A549 treated with GW870086 at 1 μM for 4 hours (cell line): ENCODE measurements at places on chromosomes 13 and 19. TPM values are rescaled to one million over a fixed set of nuclear protein-coding genes. Genes with fewer than 3 reads are reported as not detected.

EIF3K gene
- total RNA-seq: 684 to 1,048 TPM (median 735 TPM) in 5 replicates

TYROBP gene
- not detected in 5 replicates for total RNA-seq

BCAM gene
- 64.5 to 83.6 TPM (median 79.2 TPM) in 5 replicates for total RNA-seq

MYH14 gene
- total RNA-seq: 4.4 to 7.0 TPM (median 6.4 TPM) in 5 replicates

ZNF829 gene
- total RNA-seq: 0.23 to 0.57 TPM (median 0.37 TPM) in 5 replicates

PCDH9 gene
- 5.5 to 7.3 TPM (median 5.7 TPM) in 5 replicates for total RNA-seq

FXYD1 gene
- 0.39 to 0.57 TPM in 2 of 5 replicates, not detected in the others for total RNA-seq

ZNF223 gene
- 1.5 to 4.0 TPM (median 2.6 TPM) in 5 replicates for total RNA-seq

MAST3 gene
- 1.6 to 2.0 TPM (median 1.9 TPM) in 5 replicates for total RNA-seq

TEX26 gene
- total RNA-seq: not detected in 5 replicates

NALCN gene
- total RNA-seq: 3.2 to 4.5 TPM (median 4.3 TPM) in 5 replicates

RNF113B gene
- total RNA-seq: not detected in 5 replicates

ADAMTSL5 gene
- 2.9 to 4.5 TPM (median 3.4 TPM) in 5 replicates for total RNA-seq

LRG1 gene
- 0.08 to 0.41 TPM (median 0.11 TPM) in 4 of 5 replicates, not detected in the other for total RNA-seq

ZNF610 gene
- total RNA-seq: not detected in 5 replicates

NLRP11 gene
- 0.03 to 0.07 TPM in 2 of 5 replicates, not detected in the others for total RNA-seq

PRR36 gene
- 0.22 to 0.49 TPM (median 0.41 TPM) in 5 replicates for total RNA-seq

ZNF541 gene
- not detected in 5 replicates for total RNA-seq

ZSWIM9 gene
- 4.8 to 6.7 TPM (median 6.3 TPM) in 5 replicates for total RNA-seq

CDK8 gene
- total RNA-seq: 9.1 to 13.4 TPM (median 11.3 TPM) in 5 replicates

CEACAM20 gene
- 0.10 TPM in 1 of 5 replicates, not detected in the others for total RNA-seq

ZNF723 gene
- total RNA-seq: not detected in 5 replicates

PSG11 gene
- total RNA-seq: not detected in 5 replicates

CLEC11A gene
- 6.0 to 10.5 TPM (median 9.2 TPM) in 5 replicates for total RNA-seq

TGFBR3L gene
- 1.1 to 2.2 TPM (median 1.9 TPM) in 5 replicates for total RNA-seq

KLHL1 gene
- total RNA-seq: not detected in 5 replicates

CUL4A gene
- total RNA-seq: 46.8 to 57.9 TPM (median 53.9 TPM) in 5 replicates

LIM2 gene
- not detected in 5 replicates for total RNA-seq

ERCC2 gene
- 10.7 to 13.6 TPM (median 12.8 TPM) in 5 replicates for total RNA-seq
